ENCODE measurements at places on chromosomes 12 and 14. TPM values are rescaled to one million over a fixed set of nuclear protein-coding genes. Genes with fewer than 3 reads are reported as not detected.

- DNase-seq: no peak
These were observed 14.8 kb downstream of the MMP14 start for GRCh38 chr14:22850944-22851764.

DNA sequence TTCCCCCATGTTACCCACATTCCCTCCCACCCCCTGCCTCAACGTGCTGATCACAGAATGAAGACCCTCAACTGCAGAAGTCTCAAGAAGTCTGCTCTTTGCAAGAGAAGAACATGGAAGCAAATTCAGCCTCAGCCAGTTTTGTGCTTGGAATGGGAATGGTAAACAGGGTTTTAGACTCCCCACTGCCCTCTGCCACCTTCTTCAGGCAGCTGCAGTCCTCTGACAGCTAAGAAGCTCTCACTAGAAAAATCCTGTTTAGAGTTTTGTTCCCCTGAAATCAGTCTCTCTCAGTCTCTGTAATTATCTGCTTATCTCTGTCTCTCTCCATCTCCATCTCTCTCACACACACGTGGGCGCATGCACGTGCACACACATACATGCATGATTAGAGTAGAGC lies 85.4 kb downstream of the CRACR2A start:
- peak; percentile 34 for DNase-seq

GRCh38 chr14:95507701-95508103 lies 8.7 kb downstream of the SYNE3 start:
- no peak for DNase-seq

DNA sequence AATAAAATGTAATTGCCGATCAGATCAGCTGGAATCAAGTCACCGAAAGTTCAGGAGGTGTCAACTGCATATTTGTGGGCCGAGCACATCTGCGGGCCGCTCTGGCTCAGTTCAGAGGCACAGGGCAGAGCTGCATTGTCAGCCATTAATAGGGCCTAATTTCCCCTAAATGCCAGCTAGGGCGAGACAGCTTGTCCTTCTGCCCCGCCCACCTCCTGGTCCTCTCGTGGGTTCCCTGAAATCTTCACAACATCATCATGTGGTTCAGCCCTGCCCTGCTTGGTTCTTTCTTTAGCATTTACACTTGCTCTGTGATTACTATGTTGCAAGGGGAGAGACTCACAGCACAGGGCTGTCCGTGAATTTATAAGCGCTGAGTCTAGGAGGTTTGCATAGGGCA lies 148.9 kb downstream of the CHST11 start:
- no peak for DNase-seq

DNA sequence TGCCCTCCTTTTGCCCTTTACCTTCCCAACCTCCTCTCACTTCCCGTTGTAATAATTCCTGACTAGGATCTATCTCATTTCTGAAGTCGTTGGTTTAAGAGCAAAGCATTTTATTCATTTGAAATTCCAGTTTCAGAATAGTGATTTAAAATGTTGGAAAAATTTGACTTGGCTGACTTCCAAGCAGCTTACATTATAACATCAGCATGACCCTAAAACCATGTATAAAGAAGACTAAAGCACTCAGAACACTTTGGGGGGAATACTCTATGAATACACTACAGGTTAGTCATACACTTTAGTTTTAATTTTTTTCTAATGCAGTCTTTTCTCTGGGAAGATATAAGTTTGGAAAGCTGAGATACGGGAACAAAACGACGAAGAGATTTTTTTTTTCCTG lies 161.1 kb downstream of the BTG1 start:
- DNase-seq: no peak

Gene PLA2G1B
- not detected for total RNA-seq
